ENCODE measurements at places on chromosomes 3 and 15.

DNA sequence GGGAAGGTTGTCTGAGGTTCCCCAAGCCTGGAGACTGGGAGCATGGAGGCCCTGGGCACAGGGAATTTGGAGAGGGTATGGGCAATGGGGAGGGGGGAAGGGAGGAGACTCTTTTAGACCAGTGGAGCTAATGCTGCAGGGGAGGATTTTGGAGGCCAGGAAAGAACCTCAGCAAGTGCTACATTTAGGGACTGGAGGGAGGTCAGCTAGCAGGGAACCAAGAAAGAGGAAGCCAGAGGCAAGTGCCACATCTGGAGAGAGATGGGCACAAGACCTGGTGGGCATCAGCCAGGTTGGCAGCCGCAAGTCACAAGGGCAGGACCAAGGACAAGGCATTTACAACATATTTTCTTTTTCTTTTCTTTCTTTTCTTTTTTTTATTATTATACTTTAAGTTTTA lies 20.7 kb downstream of the PLEKHO2 start:
- no peak for DNase-seq

DNA sequence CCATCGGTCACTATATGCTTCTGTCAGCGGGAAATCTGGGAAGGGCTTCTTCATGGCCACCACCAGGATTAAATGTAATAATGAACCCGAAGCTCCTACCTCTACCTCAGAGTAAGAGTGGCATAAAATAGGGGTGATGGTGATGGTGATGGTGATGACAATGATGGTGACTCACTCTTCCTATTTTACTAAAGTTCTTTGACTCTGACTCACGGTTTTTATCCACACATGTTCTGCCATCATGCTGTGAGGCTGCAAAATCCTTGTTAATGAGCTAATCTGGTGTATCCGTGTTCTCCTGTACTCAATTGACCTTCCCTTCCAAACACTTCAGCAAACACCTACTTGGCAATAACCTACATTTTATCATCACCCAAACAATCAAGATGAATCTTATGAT lies 18.3 kb upstream of the FOXP1 start:
- peak; percentile 88 for DNase-seq

DNA sequence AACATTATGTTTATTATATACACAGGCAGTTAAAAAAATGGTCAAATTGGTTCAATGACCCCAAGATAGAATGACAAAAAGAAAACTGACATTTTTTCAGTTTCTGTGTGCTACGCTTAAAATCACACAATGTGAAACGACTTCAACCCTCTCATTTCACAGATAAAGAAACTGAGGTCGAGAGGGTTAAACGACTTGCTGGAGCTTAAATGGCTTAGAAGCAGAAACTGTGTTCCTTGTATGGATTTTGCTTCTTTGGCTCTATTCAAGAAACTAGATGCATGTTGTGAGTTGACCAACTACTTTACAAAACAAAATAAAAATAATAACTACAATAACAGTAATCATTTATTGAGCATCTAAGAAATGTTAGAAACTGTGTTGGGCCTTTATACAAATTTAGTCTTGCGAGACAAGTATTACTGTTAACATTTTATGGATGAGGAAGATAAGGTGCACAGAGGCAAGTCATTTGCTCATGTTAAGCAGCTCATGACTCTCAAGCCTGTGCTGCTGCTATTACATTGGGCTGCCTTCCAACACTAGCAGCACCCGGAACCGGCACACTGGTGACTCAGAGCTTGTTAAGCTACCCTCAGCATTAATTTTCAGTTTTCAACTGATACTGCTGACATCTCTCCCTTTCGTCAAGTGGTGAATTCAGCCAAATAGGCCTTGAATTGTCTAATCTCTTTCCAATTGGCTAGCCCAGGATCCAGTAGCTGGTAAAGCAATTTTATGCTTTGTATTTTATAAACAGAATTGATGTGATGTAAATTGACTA lies 487.6 kb downstream of the NAALADL2 start:
- peak; percentile 94 for DNase-seq

- DNase-seq = no peak
Observed at GRCh38 chr3:156519758-156520162, 35.2 kb downstream of the SSR3 start.

DNA sequence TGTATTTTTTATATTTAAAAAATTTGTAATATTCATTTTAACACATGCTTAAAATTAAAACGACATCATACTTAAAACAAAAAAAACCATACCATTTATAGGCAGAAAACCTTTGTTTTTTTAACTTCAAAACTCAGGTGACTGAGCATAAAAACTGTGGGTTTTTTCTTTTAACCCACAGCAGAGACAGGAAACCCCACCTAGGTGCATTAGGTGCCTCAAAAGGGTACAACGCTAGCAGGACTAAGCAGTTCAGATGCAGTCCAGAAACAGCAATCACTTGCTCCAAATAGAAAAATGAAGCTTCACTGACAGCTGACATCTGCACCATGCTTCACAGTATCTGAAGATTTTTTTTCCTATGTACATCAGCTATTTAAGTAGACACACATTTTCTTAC lies 52.3 kb downstream of the GLB1 start:
- DNase-seq = no peak

DNA sequence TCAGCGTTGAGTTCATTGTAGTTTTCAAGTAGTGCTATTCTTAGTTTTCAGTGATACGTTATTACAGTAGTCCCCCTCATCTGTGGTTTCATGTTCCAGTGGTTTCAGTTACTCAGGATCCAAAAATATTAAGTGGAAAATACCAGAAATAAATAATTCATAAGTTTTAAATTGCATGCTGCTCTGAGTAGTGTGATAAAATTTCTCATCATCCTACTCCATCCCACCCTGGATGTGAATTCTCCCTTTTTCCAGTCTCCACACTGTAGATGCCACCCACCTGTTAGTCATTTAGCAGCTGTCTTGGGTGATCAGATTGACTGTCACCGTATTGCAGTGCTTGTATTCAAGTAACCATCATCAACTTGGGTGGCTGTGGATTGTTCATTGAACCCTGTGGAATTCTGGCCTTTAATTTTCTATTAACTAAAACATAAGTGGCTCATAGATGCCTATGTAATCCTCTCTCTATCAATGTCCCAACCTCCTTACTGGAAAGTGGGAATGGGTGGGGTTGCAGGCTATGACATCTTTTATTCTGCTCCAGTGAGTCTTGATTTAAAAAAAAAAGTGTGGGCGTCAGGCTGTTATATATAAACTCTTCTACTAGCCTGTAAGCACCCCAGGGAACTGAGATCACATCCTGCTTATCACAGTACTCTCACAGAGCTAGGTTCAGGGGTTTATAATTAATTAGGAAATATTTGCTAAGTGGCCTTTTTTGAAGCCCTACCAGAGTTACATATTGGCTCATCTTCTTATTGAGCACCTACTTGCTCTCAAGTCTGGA lies 97.5 kb downstream of the CFAP20DC start:
- DNase-seq = peak; percentile 46

GRCh38 chr15:31347067-31347975 lies 20.7 kb downstream of the KLF13 start:
- no peak for DNase-seq

- DNase-seq = peak; percentile 91
Observed at GRCh38 chr15:66815318-66815717, 113.3 kb downstream of the SMAD6 start.

DNA sequence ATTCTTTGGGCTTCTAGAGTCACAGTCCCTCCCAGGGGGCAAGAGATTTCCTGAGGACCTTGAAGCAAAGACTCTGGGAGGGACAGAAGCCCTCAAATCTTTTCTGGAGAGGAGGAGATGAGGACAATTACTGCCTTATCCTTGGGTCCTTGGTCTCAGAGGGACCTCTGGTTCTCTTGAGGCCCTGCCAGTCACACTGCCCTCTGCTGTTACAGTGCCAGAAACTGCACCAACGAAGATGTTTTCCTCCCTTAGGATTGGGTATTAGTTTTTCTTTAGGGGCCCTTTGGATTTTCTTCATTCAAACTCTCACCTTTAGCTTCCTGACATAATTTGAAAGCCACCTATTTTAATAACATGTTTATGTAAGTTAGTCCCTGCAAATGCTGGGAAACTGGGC lies 58.2 kb upstream of the SCN5A start:
- DNase-seq = no peak

DNA sequence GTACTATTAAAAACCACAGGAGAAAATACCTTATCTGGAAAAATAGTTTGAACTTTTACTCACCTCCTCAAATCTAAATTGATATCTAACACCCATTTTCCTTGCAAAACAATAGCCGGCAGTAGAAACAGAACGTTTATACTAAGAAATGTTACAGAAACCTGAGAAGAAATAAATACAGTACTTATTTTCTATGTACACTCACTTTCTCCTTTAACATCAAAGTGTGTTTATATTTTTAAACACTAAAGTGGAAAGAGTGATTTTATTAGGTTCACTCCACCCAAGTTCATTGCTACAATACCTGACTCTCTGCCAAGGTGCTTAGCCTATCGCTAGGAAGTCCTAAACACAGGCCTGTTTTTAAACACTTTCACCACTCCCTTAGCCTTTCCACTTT lies 87.8 kb upstream of the TJP1 start:
- DNase-seq = no peak

- DNase-seq = no peak
Observed at GRCh38 chr15:86362555-86362954, 282.9 kb downstream of the AGBL1 start.

DNA sequence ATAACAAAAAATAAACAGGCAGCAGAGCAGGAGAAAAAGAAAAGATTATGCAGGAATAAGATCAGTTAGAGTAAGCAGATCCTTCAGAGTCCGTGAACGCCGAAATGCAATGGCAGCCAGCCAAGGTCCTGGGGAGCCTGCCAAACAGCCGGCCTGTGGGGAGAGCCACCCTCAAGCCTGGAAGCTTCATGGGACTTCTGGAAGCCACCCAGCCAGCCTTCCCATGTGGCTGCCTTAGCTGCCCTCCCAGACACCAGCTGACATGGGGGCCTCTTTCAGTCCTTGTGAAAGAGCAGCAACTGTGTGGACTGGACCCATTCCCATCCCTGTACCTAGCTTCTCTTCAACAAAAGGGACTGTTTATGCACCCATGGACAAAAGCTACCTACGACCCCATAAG lies 64.9 kb upstream of the RAD18 start:
- peak; percentile 74 for DNase-seq

DNA sequence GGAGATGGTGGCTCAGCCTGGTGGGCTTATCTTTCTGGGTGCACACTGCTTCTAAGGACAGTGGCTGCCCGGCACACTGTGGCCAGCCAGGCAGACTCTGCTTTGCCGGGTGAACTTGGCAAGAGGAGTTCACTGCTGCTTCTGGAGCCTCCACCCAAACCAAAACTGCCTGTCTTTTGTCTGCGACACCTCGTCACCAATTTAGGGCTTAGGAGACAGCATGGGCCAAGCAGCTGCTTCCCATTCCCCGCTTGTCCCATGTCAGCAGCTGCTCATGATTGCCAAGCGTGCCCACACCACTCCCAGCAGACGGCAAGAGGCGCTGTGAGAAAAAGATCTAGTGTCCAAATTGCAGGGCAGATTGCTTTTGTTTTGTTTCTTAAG lies 57.3 kb downstream of the LSM3 start:
- no peak for DNase-seq

DNA sequence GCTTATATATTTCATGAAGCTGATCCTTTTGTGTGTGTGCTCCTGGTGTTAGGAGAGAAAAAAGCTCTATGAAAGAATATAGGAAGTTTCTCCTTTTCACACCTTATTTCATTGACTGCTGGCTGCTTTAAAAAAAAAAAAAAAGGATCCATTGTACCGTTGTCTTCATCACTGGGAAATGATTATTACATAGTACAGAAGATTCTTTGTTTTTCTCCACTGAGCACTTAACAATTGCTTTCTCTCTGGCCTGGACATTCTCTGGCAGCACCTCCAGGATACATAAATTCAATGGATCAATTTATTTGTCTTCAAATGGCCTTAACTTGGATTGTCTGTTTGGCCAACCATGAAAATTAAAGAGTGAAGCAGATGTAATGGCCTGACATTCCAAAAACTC lies 37.2 kb downstream of the DPH3 start:
- no peak for DNase-seq

- no peak for DNase-seq
Observed at GRCh38 chr3:81951106-81951505, 189.7 kb upstream of the GBE1 start.

DNA sequence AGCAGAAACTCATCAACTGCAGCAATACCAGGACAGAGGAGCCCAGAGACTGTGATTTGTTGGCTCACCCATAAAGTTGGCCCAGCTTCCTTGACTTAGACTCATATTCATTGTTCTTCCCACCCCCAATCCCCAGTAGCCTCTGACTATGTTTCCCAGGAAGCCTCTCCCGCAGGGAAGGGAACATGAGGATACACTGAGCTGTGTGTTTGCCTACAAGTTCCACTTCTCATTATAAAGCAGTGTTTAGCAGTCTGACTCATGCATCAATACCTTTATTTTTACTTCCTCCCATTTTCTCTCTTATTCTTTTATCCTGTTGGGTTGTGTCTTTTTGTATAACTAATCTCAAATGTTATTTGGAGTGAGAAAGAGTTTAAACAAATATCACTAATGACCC lies 111.6 kb upstream of the PHLDB2 start:
- peak; percentile 64 for DNase-seq

DNA sequence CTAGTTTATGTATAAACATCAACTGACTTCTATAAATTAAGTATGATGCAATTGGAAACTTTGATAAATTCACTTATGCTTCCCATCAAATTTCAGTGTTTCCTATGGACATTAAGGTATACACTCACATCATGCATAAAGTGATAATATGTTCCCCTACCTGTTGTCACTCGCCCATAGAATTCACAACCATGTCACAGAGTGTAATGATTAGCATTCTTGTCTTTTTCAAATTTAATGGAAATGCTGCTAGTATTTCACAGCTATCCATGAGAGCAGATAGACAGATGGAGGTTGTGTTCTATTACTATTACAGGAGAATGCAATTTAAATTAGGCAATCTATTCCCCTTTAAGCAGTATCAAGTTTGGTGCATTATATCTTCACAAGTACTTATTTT lies 984 bp downstream of the PLSCR4 start:
- DNase-seq = no peak

GRCh38 chr3:192577811-192578210 lies 149.5 kb downstream of the FGF12 start:
- no peak for DNase-seq

DNA sequence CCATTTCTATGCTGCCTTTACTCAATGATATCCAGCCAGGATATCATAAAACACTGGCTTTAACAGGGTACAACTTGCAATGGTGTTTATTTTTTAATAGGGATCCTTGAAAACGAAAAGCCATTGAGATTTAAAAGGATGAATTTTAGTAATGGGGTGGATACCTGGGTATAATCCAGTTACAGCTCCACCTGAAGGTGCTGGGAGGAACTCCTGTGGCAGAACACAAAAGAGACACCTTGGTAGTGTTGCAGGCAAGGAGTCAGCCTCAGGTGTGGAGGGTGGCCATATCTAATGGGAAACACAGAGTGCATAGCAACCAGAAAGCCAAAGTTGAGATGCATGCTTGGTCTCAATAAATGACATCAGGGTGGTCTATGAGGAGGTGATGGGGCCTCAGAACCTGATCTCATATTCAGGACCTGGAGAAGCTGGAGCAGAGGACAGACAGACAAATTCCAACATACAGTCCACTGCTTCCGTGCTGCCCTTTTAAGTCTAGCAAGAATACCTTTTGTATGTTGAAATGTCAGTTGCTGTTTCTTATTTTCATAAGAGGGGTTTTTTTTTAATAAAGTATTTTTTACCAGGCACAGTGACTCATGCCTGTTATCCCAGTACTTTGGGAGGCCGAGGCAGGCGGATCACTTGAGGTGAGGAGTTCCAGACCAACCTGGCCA lies 12.0 kb upstream of the PAQR9 start:
- DNase-seq = no peak

- no peak for DNase-seq
Observed at GRCh38 chr3:67447393-67447792, 207.0 kb downstream of the SUCLG2 start.
